DMS79 (cell line): ENCODE measurements at places on chromosomes 5 and 9.

GRCh38 chr9:34253460-34253837 lies 74.6 kb downstream of the UBAP1 start:
- DNase-seq = no peak

- DNase-seq = no peak
Observed at GRCh38 chr5:60810438-60811085, 33.5 kb downstream of the ELOVL7 start.

DNA sequence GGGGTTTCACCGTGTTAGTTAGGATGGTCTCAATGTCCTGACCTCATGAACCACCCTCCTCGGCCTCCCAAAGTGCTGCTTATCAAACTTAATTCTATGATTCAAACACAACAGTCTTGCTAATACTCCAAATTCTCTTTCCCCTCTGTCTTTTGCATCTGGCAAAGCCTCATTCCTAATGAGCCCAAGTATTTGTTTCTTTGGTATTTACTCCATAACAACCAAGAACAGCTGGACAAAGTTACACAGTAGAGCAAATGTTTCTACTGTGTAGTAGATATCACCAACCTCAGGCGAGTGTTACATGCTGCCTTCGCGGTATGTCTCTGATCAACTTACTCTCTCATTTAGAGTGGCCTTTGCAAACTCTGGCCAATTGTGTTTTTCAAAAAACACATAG lies 195.8 kb upstream of the KCNN2 start:
- no peak for DNase-seq

- no peak for DNase-seq
Observed at GRCh38 chr5:81552852-81553566, 159.1 kb upstream of the ACOT12 start.

- no peak for DNase-seq
Observed at GRCh38 chr5:142046191-142046590, 33.4 kb upstream of the GNPDA1 start.

GRCh38 chr5:170360709-170361108 lies 28.5 kb downstream of the KCNMB1 start:
- no peak for DNase-seq

GRCh38 chr5:100505984-100506670 lies 29.0 kb upstream of the FAM174A start:
- DNase-seq = no peak

DNA sequence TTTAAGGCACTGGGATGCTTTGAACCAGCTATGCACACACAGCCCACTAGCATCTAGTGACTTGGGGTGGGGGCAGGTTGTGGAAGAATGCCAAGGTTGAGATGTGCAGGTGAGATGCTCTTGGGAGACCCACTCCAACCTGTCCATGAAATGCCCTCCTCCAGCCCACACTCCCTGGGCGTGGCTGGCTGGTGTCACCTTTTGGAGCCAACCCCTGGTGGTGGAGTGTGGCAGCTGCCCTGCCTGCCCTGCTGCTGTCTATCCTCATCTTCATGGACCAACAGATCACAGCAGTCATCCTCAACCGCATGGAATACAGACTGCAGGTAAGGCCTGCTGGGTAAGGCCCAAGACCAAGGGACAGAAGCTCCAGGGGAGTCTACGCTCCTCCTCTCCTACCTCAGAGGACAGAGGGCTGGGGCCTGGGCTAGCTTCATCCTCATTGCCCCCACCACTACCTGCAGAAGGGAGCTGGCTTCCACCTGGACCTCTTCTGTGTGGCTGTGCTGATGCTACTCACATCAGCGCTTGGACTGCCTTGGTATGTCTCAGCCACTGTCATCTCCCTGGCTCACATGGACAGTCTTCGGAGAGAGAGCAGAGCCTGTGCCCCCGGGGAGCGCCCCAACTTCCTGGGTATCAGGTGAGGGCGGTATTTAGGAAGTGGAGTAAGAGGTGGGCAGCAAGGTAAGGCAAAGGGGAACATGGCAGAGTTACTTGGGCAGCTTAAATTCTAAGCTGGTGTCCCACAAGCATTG lies 7.4 kb downstream of the SLC4A9 start:
- no peak for DNase-seq

DNA sequence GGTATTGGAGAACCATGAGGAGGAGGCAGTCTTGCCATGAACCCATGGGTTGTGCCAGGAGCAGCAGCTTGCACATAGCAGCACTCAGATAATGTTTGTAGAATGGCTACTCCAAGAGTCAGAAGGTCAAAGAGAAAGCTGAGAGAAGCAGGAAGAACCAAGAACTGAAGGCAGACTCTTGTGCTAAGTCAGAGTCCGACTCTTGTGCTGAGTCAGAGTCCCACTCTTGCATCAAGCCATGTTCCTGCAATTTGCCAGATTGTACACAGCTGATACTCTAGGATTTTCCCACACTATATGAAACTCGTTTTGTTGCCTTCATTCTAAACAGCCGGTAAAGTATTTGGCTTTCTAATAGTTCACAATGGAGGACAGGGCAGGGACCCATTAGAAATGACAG lies 26.2 kb upstream of the HSPA9 start:
- DNase-seq = no peak

GRCh38 chr5:71587766-71588532 lies 809 bp downstream of the MCCC2 start:
- DNase-seq = no peak

DNA sequence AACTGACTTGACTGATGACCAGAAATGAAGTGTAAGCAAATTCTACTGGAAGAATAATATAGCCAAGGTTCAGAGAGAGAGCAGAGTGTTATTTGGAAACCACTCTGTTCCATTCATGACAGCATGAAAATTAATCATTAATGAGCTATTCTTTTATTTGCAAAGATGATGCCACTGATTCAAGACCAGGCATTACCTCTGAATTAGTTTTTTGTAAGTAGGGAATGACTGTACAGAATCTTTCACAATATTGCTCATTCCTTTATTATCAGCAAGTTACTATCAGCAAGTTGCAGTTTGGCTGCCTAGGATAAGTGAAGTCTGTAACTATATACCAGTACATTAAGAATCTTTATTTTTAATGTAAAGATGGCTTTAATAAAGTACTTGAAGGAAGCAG lies 75.1 kb upstream of the RGMB start:
- no peak for DNase-seq

DNA sequence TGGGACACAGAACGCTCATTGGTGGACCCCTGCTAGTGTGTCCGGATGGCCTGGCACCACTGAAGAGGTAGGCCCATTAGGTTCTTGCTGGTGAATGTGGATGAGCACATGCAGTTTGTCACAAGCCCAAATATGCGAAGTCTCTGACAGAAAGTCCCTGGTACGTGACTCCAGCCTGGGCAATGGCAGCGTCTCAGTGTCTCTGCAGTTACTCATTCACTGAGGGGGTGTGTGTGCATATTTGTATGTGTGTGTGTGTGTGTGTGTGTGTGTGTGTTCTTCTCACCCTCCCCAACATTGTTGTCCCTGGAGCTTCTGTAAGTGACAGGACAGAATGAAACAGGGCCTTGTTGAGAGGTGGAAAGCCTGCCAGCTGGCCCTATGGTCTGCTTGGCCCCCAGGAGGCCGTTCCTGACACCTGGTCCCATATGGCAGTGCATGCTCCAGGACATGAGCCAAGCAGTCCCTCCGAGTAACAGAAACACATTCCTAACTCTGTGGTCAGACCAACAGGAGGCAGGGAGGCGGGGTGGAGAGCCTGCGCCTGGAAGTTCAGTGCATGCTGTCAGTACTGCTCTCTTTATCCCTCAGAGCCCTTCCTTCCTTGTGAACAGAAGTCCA lies 169.9 kb downstream of the SLC28A3 start:
- no peak for DNase-seq

- DNase-seq = no peak
Observed at GRCh38 chr5:111261610-111262009, 37.4 kb downstream of the CAMK4 start.

DNA sequence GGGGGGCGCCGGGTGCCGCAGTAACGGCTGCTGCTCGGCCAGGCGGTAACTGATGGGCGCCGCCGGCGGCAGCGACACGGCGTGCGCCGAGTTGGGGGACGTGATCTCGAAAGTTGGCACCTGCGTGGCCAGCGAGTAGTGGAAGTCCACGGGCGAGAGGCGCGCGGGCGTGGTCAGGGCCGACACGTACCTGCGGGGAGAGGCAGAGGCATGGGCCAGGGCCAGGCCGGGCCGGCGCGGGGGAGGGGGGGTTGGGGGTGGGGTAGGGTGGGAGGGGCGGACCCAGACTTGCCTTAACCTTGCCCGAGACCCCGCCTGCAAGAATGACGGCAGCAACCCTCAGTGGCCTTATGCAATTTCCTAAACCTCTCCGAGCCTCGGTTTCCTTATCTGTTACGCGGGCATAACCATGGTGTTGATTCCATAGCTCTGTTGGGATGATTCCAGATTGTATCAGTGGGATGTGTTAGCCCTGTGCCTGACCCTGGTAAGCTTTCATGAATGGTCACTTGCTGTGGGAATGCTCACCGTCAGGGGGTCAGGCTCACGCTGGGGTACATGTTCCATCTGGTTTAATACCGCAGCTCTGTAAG lies 53.0 kb downstream of the PSD2 start:
- DNase-seq = no peak

DNA sequence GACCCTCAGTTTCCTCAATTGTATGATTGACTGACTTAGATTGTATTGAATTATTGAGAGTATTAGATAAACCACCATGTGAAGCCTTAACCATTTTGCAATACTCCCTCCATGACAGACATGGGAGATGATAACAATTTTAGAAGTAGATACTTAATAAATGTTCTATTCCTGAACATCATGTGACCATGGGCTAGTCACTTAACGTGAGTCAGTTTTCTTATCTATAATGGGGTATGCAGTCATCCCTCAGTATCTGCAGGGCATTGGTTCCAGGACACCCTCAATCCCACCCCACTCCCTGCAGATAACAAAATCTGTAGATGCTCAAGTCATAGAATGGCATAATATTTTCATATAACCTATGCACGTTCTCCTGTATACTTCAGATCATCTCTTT lies 31.0 kb downstream of the SNX18 start:
- no peak for DNase-seq

DNA sequence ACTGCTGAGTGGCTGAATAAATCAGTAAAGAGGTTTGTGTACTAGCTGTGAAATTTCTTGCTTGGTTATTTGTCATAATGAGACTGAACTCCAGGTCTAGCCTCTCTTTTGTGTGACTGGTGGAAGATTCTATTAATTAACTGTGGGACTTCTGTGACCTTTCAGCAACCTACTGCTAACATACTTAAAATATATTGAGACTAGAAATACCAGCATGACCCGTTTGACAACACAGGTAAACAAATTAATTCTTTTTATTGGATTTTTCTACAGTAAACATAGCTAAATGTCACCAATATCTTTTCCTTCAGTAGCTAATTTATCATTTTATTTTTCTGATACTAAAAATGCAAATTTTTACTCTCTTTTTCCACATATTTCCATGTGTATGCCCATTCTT lies 390.4 kb upstream of the KCNN2 start:
- DNase-seq = no peak

- DNase-seq = no peak
Observed at GRCh38 chr5:167773668-167774301, 517.7 kb upstream of the WWC1 start.

GRCh38 chr5:180801596-180802324 lies 846 bp downstream of the MGAT1 start:
- no peak for DNase-seq

DNA sequence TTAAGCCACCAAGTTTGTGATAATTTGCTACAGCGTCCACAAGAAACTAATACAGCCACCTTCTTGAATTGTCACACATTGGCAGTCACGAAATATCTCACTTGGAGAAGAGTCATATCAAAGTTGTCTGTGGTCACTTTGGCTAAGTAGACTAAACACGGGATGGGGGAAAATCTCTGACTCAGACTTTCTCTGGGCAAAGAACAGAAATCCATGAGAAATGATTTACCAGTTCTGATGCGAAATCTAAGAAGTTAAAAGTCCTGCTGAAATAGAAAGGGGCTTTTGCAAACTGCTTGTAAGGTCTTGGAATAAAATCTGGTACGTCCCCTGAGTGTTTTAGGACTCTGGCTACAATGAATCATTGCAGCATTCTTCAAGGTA lies 158.4 kb downstream of the COL23A1 start:
- no peak for DNase-seq

DNA sequence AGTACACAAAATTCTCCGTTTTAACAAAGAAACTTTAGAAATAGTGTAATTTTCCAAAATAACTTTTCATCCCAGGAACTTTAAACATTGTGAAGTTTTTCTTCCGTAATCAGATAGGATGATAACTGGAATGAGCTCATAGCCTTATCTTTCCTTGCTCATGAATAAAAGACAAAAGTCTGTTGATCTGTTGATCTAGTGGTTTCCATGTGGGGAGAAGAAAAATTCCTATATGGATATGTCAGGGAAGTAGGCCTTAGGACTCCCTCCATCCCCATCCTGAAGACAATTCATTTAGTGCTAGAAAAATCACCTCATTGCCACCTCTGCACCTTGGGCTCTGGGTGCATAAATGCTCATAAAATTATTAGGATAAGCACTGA lies 266.6 kb downstream of the SMARCA2 start:
- DNase-seq = no peak

- DNase-seq = no peak
Observed at GRCh38 chr5:65663804-65664521, 39.1 kb downstream of the SHLD3 start.

GRCh38 chr5:32044434-32044833 lies 129.7 kb downstream of the GOLPH3 start:
- DNase-seq = no peak

- no peak for DNase-seq
Observed at GRCh38 chr9:2603621-2604020, 18.0 kb upstream of the VLDLR start.

GRCh38 chr9:27408001-27408400 lies 111.1 kb upstream of the EQTN start:
- no peak for DNase-seq

- no peak for DNase-seq
Observed at GRCh38 chr9:114080773-114081440, 2.8 kb upstream of the AMBP start.

GRCh38 chr9:128568470-128569078 lies 16.2 kb downstream of the SPTAN1 start:
- DNase-seq = peak; percentile 83

DNA sequence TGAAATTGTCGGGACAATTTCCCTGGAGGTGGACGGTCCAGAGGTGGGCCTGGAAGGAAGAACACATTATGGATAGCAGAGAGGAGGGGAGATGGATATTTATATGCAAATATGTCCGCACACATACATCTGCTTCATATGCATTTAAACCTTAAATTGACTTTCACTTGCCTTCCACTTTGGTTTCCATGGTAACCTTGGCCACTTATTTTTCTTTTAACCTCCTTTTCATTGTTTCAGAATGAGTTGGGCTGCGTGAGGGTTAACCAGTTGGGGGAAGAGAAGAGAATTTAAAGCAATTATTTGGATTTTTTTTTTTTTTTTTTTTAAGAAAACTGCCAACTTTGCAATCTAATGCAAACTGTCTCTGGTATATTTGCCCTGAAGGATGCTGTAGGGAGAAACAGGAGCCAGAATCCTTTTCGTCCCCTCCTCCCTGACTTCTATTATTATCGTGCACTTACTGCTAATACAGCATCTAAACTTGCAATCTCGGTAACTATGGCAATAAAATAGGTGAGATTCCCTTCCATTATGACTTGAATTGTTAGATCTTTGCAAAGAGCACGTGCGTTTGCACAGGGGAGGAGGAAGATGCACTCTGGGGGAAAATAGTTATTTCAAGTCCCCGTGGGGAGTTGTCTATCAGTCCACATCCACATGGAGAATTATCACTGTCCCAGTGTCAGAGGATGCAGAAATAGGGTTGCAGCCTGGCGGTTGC lies 35.6 kb downstream of the TLR4 start:
- DNase-seq = no peak
